ENCODE measurements at places on chromosomes 3 and 15.

- DNase-seq = no peak
Observed at GRCh38 chr3:154981201-154981600, 98.9 kb upstream of the MME start.

DNA sequence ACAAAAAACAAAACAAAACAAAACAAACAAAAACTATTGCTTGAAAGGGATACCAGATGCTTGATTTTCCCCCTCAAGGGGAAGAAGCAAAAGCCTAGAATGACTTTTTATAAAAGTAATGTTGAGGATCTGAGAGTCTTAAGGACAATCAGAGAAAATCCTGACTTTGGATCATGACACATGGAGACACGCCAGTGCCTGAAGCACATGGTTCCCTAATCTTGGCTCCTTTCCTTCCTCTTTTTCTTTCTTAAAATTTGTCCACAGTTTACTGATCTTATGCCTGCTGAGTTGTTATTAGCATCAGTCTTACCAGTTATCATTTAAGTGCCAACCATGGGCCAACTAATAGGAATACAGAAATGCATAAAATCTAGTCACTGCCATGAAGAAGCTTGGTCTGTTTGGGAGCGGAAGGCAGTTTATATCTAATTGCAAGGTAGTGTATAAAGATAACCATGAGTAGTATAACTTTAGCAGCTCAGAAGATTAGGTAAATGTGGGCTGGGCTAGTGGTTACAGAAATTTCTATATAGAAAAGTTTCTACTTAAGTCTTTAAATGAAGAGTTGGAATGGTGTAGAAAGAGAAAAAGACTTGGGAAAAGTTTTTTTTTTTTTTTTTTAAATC lies 6.9 kb downstream of the GLCE start:
- DNase-seq = no peak

DNA sequence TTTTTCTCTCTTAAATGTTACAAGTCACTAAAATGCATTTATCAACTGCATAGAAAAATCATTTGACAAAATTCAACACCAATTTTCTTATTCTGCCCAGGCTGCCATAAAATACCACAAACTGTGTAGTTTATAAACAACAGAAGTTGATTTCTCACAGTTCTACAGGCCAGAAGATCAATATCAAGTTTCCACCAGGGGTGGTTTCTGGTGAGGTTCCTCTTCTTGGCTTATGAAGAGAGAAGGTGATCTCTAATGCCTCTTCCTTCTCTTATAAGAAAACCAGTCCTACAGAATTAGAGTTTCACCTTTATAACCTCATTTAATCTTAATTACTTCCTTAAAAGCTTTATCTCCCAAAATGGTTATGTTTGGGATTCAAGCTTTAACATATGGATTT lies 10.9 kb upstream of the CD200R1L start:
- no peak for DNase-seq

DNA sequence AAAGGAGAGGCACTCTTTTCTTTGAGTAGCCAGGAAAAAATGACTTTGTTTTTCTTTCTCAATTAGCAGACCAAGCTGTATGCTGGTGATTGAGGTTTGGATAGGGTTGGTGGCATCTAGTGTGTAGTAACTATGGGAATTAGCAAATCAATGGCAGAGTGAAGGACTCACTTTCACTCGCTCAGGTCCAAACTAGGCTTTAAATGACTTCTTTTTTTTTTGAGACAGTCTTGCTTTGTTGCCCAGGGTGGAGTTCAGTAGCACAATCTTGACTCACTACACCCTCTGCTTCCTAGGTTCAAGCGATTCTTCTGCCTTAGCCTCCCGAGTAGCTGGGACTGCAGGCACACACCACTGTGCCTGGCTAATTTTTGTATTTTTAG lies 35.9 kb downstream of the PRKCI start:
- no peak for DNase-seq

DNA sequence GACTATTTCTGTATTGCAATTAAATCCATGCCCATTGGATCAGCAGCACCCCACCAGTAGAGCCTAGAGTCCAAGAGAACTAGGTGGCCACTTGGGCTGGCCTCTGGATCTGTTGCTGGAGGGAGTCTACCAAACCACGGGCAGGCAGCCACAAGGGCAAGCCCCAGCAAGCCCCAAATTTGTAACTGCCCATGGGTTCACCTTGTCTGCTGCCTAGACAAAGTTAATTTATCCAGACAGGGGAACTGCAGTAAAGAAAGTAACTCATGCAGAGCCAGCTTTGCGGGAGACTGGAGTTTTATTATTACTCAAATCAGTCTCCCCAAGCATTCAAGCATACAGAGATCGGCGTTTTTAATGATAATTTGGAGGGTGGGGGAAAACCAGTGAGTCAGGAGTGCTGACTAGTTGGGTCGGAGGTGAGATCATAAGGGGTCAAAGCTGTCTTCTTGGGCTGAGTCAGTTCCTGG lies 74.0 kb upstream of the TERB2 start:
- DNase-seq = no peak

GRCh38 chr3:182323126-182323700 lies 470.1 kb upstream of the ATP11B start:
- DNase-seq = no peak

- DNase-seq = no peak
Observed at GRCh38 chr3:30107531-30107930, 498.9 kb upstream of the TGFBR2 start.

- no peak for DNase-seq
Observed at GRCh38 chr3:187267306-187267705, 24.2 kb downstream of the MASP1 start.

GRCh38 chr3:189674249-189674913 lies 43.2 kb downstream of the TP63 start:
- no peak for DNase-seq

- DNase-seq = no peak
Observed at GRCh38 chr15:65370885-65371284, 6.9 kb downstream of the IGDCC3 start.

- no peak for DNase-seq
Observed at GRCh38 chr15:27223179-27223578, 252.2 kb downstream of the GABRG3 start.

- no peak for DNase-seq
Observed at GRCh38 chr15:77531191-77532000, 101.3 kb downstream of the LINGO1 start.

DNA sequence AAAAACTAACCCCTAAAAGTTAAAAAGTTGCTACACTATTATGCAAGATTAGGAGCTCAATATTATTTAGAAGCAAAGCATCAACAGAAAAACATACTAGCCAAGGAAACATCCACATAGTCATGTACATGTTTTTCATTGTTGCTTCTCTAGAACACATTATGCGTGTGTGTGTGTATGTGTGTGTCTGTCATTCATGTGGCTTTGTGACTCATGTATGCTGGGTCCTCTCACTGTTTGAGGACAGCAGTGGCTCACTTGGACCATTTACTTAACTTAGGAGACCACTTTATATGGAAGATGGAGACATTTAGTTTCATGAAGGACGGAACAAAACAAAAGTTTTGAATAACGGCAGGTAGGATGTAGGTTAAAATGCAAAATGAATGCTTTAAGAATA lies 219.4 kb upstream of the THBS1 start:
- no peak for DNase-seq

- no peak for DNase-seq
Observed at GRCh38 chr3:184117636-184118035, 17.5 kb upstream of the EIF2B5 start.

DNA sequence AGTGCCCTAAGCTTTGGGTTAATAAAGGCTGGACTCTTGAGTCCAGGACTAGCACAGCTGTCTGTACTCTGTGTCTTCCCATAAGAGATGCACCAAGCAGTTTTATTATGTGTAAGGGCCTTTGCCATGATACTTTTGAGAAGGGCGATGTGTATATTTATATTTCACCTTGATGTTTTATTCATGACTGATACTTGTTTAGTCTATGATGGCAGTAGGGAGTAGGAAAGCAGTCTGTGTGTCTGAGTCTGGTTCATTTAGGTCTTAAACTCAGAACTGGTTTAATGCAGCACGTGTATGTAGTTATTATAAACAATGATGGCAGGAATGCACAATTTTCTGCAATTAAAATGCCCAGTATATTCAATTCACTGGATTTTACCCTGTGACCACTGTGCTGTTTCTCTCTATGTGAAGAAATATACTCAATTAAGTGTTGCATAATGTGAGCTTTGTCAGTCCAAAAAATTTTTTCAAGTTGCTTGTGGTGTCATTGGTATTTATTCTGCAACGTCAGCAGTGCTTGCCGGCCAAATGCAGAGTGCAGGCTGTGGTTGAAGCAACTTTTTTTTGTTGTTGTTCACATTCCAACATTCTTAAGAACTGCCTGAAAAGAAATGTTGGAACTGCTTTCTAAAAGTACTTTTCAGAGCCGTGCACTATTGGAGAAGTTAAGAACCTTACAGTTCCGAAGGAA lies 423.7 kb upstream of the SEMA6D start:
- peak; percentile 95 for DNase-seq

DNA sequence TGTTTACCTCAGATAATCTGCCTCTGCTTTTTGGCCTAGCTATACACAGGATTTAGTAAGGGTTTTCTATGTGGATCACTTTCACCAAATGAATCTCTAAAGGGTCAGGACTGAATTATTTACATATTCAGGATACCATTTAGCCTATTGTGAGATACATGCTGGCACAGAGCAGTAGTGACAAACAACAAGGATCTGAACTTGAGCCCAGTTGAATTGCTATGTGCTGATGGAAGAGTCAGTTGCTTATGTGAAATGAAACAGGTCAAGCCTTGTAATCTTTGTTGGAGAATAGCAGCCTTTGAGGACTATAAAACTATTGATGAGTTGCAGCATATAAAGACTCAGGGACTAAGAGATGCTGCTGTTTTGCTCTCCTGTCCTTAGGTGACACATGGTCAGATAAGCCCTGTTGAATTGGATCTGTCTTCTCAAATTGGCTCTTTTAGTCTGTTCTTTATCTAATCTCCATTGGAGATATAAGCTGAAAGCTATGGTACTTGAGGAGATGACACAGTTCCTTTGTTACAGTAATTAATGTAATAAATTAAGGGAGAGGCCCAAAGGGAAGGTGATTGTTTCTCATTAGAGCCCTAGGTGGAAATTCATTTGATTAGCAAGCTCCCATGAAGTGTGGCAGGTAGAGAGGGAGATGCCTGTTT lies 30.4 kb downstream of the ZNF609 start:
- DNase-seq = no peak

DNA sequence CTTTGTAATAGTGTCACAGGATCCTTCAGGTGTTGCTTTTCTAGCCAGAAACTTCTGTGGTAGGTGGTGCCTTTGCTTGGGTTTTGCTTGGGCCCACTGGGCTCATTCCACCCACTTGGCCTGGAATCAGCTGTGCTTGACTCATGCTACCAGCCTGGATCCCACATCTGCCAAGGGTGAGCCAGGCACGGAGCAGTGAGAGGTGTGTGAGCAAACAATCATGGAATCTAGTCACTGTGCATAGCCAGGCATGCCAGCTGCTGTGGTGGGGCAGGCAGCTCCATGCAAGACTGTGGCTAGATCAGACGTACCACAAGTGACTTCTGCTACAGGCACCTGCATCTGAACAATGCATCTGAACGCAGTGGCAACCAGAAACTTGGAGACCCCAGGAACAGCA lies 275.9 kb downstream of the UBE2E2 start:
- no peak for DNase-seq

DNA sequence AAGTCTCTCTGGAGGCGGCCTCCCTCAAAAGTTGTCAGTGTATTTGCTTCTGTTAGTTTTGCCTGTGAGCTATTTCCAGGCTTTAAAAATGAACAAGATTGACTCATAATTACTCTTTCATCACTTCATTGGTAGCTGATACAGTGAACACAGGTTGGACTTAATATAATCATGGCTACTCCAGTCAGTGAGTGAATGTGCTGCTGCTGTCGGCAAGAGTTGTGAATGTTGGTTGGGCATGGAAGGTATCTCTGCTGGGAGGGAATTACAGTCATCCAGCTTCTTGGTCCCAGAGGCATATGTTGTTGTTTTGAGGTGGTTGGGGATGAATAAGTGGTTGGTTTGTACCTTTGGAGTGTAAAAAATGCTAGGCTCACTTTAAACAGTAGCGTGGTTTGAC lies 11.5 kb downstream of the TCF12 start:
- no peak for DNase-seq

- DNase-seq = no peak
Observed at GRCh38 chr15:59196416-59196815, 10.2 kb upstream of the LDHAL6B start.

GRCh38 chr15:69593981-69594966 lies 141.7 kb downstream of the RPLP1 start:
- DNase-seq = peak; percentile 19

- no peak for DNase-seq
Observed at GRCh38 chr3:132596816-132597433, at the start of gene ACKR4. Gene ACKR4, plus strand, starts transcription at chr3:132597270. Its CDS starts 3,128 bp downstream, at chr3:132600398.

DNA sequence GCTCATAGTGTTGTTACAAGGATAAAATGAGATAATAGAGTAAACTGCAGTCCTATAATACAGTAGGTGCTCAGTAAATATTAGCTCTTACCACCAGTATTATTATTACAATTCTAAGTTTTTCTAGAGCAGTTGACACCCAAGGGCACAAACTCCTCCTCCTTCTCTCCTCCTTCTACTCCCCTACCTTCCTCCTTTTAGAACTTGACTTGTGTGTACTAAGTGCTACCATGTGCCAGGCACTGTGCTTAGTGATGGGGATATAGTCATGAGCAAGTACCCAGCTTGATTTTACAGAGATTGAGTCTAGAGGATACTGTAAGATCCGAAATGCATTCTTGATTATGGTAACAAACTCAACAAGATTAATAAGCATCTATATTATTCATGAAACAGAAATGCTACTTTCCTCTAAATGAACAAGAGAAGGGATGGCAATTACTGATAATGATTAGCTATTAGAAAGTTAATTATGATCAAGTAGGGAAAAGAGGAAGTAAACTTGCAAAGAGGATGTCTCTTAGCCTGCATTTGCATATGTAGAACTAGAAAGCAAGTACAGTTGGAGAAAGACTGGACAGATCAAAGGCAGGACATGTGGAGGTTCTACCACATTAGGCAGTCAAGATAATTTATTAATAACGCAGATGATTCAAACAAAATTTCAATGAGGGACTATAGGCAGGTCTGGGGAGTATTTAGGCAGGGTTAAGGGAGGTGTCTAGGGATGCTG lies 72.3 kb downstream of the CLDN11 start:
- no peak for DNase-seq

DNA sequence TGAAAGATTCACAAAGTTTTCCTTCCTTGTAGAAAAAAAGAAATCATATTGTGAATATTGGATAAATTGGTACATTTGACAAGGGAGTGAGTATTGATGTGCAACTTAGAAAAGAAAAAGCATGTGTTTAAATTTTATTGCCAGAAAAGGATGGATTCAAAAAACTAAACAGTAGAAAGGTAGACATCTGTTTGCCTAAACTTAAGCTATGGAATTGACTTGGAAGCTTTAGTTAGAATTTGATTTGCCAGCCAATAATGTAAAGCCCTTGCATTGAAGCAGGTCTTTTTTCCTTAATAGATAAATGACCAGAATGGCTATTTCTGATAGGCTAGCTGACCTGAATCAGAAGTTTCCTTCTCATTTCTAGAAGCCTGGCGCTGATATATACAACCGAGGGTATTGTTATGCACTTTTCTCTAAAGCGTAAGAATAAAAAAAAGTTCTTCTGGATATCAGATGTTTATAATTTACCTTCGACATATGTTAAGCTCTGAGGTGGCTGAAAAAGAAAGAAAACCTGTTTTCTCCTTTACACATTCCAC lies 4.2 kb downstream of the RARB start:
- DNase-seq = no peak

GRCh38 chr15:86041399-86041798 lies 38.3 kb upstream of the AGBL1 start:
- no peak for DNase-seq

- DNase-seq = no peak
Observed at GRCh38 chr15:61057830-61058529, 171.1 kb downstream of the RORA start.
